ENCODE measurements at places on chromosomes 4 and X.

GRCh38 chrX:138847930-138848329, 136.4 kb upstream of the FGF13 start:
- peak; percentile 17 for DNase-seq

DNA sequence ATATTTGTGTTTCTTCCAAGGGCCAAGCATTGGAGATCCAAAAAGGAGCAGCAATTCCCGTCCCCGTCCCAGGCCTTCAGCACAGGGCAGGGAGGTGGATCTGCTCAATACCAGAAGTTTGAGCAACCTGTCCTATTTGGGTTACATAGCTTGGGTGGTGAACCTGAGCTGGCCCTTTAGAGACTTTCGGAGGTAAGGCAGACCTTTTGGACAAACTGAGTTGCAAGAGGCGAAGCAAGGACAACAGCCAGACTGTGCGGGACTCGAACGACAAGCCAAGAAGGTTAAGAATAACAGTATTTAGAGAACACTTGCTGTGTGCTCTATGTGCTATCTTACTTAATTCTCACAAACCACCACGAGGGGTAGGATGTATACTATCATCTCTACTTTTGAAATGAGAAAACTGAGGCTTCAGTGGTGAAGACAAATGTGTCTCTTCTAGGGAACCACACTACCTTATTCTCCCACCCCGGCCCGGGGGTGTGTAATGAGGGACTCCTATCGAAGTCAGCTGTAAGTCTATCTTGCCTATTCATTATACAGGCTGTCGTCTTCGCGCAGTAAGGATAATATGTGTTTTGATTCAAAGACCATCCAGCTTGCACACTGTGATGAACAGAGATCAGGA, 1.3 kb downstream of the NOP14 start:
- no peak for DNase-seq

DNA sequence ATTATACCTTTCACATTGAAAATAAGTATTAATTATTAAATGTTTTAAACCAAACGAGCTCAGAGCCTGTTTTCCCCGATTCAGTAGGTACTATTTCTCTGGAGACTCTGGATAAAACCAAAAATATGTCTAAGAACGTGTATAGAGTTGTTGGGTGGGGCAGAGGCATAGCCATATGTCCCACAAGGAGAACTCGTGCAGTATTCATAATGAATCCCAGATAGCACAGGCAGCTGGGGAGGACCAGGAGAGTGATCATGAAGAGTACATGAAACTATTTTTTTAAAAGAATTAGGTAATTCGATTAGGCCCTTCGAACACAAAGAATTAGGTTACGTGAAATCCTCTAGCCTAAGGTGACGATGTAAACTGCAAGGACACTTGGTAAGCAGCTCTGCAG, 76.1 kb downstream of the CLDN22 start:
- DNase-seq, result no peak

DNA sequence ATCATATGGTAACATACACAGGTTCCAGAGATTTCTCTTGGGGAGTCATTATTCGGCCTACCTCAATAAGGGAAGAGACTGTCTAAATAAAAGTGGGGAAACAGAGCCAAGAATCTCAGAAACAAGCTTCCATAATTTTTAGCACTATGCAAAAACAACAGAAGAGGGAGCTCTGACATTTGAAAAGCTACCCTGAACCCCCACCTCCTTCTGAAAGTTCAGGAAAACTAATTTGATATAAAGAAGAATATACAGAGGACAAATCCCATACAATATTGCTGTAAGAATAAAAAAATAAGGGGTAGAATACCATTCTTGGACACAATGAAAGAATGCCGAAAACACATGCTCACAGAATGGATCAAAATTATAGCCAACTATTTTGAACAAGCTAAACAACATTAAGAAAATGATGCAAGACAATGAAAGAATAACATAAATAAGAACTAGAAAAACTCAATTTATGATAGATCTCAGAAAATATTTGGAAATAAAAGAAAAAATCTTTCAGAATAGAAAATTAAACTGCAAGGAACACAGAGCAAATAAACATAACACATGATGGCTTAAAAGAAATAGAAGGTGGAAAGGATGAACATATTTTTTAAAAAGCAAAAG, 14.4 kb upstream of the ZNF41 start:
- peak; percentile 41 for DNase-seq

DNA sequence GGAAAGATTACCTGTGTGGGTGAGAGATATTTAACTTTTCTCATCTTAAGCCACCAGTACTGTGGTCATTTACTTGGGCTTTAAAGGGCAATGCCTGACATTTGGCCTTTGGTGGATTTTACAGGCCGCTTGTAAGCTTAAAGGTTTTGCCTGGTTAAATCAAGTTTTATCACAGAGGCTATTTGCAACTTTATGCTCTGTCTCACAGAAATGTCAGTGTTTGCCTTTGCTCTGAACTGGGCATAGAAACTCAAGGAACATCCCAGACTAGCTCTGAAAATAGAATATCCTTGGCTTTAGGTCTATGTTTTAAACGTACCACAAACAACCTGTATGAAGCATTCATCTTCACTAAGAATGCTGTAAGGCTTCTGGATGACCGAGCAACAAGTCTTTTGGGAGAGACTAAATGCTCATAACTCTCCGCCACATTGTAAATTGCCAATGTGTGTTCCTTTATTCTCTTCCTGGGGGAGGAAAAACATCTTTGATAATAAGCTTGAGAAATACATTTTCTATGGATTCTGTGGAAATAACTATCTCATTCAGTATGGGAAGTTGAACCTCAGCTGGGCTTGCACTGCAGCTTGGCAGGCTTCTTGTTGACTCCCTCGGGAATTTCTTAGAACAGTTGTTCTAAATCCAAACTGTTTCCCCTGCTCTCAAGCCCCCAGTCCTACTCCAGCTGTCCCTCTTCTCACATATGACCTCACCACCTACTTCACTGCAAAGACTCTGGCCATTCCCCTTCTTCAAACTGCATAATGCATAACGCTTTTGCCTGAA, 105.8 kb upstream of the WDR44 start:
- no peak for DNase-seq

GRCh38 chr4:78565971-78566372, 14.4 kb downstream of the ANXA3 start:
- peak; percentile 46 for DNase-seq

DNA sequence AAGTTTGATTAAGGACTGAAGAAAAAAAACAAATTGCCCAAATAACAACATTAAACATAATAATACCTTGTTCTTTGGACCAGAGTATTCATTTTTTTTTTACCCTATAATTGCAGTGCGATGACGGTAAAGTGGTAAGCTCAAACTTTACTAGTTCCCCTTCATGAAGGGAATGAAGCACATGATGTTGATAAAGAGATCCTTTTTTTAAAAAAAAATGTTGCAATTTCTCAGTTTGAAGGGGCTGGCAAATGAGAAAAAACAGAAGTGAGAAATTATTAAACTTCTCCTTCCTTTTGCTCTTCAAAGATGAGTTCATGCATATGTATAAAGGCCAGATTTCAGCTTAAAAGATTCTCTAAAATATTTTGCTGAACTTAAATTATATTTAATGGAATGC, 231.7 kb downstream of the C4orf33 start:
- no peak for DNase-seq

DNA sequence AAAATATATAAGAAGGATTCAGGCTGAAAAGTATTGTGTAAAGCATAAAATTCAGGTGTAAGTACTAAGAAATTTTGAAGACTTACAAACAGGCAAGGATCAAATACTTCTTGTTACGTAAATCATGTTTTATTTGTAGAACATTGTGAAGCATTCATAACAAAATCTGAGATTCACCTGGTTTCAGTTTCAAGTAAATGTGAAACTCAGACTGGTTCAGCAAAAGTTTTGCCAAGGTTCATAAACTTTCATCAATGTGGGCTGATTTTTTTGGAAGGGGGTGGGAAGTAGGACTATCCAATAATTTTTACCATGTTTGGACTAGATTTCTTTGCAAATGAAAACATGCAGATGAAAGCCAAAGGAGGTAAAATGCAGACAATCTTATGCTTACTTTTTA, 527.7 kb downstream of the ANKRD50 start:
- no peak for DNase-seq

- no peak for DNase-seq
These were observed 680 bp downstream of the MAEA start for GRCh38 chr4:1290165-1290977.

GRCh38 chrX:152901816-152902501, 4.1 kb downstream of the ZNF185 start:
- no peak for DNase-seq

DNA sequence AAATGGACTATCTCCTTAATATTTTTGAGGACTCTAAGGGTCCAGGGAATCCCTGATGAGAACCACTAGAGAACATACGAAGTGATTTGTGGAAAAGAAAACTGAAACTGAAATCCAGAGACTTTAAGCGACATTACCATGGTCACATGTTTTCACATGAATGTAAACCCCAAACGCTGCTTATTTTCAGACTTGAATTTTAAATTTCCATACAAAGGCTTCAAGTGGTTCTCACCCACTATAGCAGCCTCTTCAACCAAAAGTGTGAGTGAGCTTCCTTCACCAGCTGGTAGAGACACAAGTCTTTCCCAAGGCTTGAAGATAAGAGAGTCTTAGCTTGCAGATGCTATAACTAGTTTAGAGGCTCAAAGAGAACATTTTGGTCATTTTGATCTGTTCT, 232.7 kb downstream of the MGST2 start:
- DNase-seq, result no peak

- DNase-seq, result peak; percentile 98
These were observed 57.1 kb upstream of the ATXN3L start for GRCh38 chrX:13376857-13377549.

- no peak for DNase-seq
These were observed 79.1 kb downstream of the SHROOM3 start for GRCh38 chr4:76514087-76514486.

DNA sequence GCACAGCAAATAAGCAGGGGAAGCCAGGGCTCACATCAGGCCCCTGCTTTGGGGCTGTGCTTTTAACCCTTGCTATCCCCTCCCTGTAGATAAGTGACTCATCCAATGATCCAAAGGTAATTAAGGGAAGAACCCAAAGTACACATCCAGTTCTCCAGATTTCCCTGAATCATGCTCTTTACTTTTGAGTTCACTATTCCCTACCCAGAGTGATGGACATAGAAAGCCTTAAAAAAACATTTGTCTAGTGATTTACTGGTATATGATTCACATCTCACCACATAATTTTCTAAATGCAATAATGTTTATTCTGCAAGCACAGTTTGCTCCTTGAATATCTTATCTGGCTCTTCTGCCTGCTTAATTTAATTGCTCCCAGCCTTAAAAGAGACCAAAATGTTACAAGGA, 136.2 kb downstream of the PPP3CA start:
- DNase-seq, result peak; percentile 87

GRCh38 chrX:136714626-136715599, 65.8 kb downstream of the ARHGEF6 start:
- no peak for DNase-seq

DNA sequence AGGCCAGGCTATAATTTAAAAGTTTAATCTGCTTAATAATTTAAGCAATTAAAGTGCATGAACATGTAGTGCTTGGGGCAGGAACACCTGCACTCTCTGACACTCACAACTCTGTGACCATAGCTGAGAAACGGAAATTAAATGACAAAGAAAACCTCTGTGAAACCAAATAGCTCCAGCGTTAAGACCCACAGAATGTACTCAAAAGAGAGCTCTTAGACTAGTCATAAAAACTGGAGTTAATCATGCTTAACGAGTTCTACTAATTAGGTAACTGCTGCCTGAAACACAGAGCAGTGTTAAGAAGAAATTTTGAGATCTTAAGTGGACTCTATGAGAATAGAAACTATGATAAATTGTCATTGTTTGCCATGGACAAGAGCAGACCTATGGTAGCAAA, 174.4 kb upstream of the SPIN4 start:
- no peak for DNase-seq

GRCh38 chrX:16082470-16083085, 40.8 kb upstream of the GRPR start:
- no peak for DNase-seq

DNA sequence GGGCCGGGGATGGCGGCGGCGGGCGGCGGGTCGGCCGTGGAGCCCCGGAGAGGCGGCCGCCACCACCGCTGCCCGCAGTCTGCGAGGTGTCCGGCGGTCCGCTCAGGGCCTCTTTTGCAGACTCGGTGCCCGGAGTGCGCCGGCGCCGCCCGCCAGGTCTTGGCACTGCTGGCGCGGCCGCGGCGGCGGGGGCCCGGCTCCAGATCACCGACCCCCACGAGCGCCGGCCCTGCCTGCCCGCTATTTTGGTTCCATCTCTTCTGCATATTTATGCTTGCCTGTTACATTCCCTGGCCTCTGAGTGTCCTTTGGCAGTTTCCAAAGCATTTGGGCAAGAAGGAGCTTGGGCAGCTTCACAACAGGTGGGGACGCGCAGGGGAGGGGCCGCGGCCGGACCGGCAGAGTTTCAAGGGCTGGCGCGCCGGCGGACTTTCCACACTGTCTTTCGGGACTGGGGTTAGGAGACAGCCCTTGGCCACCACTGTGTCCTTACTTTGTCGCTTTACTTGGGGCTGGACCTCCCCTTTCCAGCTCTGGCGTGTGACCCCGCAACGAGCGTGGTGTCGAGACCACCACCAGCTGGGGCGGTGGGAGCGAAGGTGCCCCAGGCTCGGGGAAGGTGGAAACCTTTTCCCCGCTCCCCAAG, 668 bp upstream of the TAPT1 start:
- peak; percentile 43 for DNase-seq

- DNase-seq, result no peak
These were observed 172.8 kb upstream of the APOOL start for GRCh38 chrX:84830836-84831235.

GRCh38 chr4:57109847-57110639, at the start of gene IGFBP7:
TSS of gene IGFBP7 (minus strand) at chr4:57110385. CDS start at chr4:57110351, 34 bp downstream.
- DNase-seq, result peak; percentile 49

DNA sequence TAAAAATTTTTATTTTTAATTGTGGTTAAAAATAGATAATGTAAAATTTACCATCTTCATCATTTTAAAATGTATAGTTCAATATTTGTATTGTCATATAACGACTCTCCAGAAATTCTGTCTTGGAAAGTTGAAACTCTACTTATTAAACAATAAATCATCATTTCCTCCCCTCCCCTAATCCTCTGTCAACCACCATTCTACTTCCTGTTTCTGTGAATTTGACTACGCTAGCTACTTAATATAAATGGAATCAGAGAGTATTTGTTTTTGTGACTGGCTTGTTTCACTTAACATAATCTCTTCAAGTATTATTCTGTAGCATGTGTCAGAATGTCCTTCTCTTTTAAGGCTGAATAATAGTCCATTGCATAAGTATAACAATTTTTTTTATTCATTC, 729.0 kb upstream of the AADAT start:
- no peak for DNase-seq

DNA sequence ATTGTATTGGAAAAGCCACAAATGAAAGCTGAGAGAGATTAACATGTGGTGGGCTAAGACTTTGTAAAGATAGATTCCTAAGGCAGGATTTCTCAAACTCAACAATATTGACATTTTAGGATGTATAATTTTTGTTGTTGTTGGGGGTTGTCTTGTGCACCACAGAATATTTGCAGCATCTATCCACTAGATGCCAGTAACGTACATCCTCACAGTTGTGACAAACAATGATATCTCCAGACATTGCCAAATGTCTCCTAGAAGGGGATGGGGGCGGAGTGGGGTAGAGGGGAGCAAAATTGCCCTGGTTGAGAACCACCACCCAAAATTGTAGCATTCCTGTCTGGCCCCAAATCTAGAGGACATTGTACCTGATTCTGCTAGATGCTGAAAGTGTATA, 14.7 kb upstream of the CBR4 start:
- peak; percentile 46 for DNase-seq

Measured in LHCN-M2 (cell line).